Effector memory CD8-positive, alpha-beta T cell (primary cell): ENCODE measurements at places on chromosomes 4 and X.

- DNase-seq, result no peak
Observed at GRCh38 chrX:119492463-119492862, 24.2 kb downstream of the SLC25A5 start.

DNA sequence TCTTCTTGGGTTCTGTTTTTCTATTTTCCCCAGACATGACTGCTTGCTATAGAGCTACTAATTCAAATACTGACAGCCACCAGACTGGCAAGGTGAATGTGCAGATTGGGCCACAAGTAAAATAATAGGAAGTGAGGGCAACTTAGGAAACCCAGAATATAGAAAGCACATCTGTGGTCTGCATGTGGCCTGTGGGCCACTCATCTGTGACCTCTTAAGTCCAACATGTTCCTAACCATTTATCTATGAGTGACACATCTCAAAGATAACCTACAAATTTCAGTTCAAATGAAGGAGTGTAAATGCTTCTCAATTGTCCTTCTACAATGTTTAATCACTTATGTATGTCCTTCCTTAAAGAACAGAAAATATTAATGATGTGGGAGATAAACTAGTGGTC is 128.9 kb downstream of the REELD1 start:
- DNase-seq, result no peak

GRCh38 chr4:133588306-133588705 is 439.2 kb downstream of the PCDH10 start:
- no peak for DNase-seq

DNA sequence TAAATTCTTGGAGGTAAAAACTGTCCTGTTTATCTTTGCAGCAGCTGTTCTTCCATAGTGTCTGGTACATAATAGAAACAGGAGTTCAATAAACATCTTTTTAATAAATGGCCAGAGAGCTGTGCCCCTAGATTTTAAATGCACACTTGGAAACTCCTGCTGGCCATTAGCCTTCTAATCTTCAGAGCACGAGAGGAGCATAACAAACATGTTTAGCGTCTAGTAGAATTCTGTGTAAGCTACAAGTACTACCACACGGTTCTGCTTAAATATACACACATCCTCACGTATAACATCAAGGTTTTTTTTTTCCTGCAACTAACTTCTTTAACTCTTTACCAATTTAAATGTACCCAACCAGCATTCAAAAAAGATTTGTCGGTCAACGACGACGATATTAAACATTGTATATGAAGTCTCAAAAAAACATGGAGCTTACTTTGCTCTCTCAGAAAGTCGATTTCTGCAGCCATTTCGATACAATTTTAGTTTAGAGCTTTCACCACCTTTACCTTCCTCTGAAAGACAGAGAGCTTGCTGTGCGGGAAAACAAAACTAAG is 628 bp downstream of the SCLT1 start:
- no peak for DNase-seq

DNA sequence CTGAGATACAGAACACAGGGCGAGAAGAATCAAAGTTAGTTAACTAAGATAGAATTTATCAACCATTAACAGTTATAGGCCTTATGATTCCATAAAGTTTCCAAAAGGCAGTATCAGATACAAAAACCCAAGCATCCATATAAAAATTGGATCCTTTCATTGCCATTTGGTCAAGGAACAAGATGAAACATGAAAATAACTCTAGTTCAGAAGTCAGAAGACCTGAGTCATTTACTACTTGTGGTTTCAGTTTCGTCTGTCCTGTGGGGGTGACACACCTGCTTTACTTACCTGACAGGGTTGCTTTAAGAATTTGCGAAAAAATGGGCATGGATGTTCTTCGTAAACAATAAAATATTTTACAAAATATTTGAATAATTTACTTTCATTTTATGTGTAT is 130.8 kb downstream of the ANAPC10 start:
- DNase-seq, result no peak

DNA sequence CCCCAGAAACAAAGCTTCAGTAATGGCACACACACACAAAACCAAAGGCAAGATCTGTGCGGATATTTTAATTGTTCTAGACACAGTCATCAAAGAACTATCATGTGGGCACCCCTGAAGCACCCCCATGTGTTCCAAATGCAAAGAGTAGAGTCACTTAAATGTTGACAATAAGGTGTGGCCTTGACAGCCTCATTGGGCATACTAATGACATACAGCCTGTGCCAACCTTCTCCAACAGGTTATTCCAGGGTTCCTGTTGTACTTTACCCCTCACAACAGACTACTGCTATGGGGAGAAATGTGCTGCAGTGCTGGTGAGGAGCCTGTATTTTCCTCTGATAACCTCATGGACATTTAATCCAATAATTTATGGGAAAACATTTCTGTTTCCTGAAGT is 29.8 kb upstream of the CT47C1 start:
- no peak for DNase-seq

GRCh38 chr4:139754938-139755337 is 89.3 kb downstream of the MGST2 start:
- no peak for DNase-seq

- no peak for DNase-seq
Observed at GRCh38 chr4:122928930-122929329, 6.5 kb upstream of the NUDT6 start.

DNA sequence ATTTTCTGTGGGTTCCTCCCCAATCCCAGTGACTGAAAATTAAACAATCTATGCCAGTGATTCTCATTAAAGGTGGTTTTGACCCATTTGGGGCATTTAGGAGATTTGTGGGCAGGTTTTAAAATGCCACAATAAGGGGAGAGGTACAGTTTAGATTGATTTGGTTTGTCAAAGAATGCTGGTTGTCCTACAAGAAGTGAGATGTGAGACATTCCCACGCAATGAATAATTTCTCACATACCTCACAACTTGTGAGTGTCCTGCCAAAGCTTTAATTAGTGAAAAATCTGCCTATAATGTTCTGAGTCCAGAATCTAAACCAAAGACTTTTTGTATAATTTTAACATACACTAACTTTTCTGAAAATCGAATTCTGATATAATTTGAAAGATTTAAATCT is 199.4 kb downstream of the MAPK10 start:
- no peak for DNase-seq

DNA sequence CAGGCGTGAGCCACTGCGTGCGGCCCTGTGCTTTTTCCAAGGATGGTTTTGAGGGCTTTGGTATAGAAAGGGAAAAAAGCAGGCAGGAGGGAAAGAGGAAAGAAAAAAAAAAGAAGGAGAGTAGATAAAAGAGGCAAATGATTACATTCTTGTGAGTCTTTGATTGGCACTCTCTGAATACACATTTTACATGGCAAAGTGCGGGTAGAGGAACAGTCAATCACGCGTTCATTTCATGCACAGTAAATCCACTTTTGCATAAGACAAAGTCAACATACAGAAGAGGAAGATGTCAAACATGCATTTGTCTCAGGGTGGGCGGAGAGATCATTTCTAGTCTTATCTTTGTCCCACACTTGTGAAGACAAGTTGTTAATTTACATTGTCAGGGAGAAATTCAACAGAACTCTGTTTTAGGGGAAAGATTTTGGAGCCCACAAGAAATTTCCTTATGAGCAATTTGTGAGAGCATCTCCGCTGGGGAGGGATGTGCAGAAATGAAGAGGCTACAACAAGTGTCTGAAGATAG is 183.2 kb downstream of the DHRSX start:
- no peak for DNase-seq

DNA sequence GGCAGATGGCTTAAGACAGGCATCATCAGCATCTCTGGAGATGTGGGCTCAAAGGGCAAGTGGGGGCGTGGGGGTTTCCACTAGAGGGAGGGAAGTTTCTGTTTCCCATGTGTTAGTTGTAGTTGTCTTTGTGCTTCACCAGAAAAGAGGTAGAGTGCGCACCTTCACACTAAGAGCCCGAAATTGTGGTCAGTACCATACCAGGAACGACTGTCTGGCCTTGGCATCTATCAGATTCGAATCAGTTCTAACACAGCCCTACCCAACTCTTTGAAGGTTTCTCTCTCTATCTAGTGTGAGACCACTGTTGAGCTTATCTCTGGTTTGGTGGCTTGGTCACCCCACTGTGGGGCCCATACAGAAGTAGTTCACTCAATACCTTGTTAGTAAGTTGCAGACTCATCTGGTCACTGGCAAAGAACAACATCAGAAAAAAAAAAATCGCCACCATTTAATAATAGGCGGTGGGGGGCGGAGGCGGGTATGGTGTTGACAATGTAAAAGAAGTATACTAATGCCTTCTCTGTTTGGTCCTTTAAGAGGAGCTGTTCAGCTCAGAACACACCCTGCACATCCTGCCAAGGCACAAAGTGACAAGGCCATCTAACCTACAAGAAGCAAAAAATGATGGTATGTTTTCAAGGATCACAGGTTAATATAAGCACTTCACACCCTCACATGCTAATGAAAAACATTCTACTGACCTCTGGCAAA is 71.1 kb downstream of the NYX start:
- no peak for DNase-seq

GRCh38 chr4:88230969-88231771 is 53.2 kb downstream of the PPM1K start:
- no peak for DNase-seq

DNA sequence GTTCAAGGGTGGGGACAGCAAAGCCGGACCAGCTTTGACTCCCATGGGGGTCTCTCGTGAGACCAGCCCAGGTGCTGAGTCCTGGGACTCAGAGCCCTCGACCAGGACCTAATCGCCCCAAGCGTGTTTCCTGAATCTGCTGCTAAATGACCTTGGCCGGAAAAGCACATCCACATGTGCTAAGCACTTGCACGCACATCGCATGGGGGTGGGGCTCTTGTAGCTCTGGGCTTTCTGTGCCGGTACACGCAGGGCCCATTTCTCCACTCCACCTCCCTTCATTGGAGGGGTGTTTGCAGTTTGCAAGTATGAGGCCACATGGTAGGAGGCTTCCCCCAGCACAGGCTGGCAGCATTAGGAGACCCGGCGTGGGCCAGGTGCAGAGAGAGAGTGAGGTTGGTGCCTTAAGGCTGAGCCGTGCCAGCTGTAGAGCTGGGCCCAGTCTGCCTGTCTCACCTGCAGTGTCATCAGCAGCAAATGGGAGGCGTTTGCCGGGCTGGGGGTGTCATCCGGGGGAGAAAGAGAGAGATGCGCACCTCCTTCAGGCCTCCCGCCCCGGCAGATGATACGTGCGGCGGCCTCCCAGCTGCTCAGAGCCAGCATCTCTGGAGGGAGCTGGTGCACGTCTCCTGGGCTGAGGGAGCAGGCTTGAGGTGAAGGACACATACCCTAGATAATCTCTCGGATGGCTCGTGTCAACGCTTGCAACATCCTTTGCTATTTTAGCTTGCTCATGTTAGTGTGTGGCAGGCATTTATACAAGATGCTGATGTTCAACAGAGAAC is 45.2 kb upstream of the CLCN4 start:
- peak; percentile 53 for DNase-seq

DNA sequence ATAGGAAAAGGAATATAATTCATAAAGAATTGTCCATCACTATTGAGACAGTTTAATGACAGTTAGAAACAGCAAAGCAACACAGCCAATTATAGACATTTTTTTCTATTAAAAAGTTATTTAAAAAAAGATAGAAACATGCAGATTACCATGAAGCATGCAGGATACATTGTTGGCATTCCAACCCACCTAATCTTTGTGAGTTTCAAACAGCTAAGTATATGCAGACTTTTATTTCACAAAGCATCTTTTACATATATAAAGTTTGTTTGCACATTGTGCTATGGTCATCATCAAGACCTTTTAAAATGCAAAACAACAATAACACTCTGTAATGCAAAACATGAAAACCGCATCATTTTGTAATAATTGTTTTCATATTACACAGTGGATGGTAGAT is 125.9 kb upstream of the ETNPPL start:
- DNase-seq, result no peak

DNA sequence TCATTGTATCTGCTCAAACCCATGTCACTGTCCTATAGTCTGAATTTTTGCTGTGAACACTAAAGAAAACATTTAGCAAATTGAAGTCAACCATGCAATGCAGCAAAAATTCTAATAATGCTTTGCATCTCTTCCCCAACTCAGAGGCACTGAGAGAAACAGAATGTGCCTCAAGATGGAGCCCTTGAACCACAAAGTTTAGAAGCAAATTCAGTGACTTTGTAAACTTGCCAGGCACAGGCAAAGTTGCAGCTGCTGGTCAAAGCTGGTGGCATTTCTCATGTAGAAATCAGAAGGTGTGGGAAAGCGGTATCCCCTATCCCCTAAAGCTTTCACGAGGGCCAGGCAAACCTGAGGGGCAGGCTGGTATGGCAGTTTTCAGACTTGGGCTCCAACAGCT is 121.7 kb upstream of the DIPK2B start:
- DNase-seq, result no peak

DNA sequence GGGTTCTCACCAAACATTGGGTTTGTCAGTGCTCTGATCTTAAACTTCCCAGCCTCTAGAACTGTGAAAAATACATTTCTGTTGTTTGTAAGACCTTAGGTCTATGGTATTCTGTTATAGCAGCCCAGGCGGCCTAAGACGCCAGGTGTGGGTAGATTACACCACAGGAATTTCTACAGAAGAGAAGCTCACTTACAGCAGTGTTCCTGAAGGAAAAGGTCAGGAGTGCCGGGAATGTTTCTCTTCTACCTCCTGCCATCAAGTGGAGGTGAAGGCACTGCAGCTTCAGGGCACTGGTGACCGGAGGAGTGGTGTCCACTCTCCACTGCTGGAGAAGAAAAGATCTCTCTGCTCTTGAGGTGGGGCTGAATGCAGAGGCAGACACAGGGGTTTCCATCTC is 45.7 kb downstream of the FHDC1 start:
- no peak for DNase-seq

DNA sequence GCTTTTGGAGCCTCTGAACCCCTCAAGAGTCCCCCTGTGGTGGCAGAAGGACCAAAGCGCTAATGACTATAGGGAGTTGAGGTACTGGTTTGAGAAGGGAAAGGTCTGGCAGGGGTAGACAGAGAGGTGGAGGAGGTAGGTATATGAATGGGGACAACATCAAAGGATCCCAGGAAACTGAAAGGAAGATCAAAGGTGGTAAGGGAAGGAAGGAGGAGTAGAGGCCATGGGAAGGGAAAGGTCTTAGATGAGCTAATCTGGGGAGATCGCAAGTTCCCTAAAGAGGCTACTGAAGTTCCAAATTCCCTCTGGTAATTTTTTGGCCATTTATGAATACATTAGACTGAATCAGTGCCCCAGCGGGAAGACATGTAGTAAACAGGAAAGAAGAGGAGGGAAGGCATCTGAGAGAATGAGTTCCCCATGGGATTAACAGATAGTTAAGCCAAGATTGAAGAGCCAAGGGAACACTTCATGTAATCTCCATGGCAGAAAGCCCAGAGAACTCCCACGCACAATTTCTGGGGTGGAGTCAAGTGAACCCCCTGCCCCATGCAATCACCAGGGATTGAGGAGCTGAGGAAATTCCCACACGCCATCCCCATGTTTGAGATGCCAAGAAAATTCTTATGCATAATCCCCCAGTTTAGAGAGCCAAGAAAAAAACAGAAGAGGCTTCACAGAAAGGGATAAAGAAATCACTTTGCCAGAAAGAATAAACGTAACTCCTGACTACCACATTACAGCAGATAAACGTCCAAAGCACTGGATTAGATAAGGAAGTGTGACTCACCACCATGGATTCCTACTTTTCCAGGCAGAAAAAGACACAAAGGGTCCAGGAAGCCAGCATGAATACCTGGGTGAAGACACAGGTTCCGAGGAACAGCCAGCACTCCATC is 25.8 kb downstream of the ZNF630 start:
- DNase-seq, result no peak

GRCh38 chr4:96525898-96526297 is 686.0 kb downstream of the PDHA2 start:
- DNase-seq, result no peak
